NCI-H1694 (cell line): ENCODE measurements at places on chromosomes 1 and 21.
A peak's percentile ranks its signal among the peaks of the same experiment; 100 is the strongest.

- no peak for DNase-seq
Measured at GRCh38 chr1:224718470-224719053, 102.4 kb downstream of the CNIH3 start.

DNA sequence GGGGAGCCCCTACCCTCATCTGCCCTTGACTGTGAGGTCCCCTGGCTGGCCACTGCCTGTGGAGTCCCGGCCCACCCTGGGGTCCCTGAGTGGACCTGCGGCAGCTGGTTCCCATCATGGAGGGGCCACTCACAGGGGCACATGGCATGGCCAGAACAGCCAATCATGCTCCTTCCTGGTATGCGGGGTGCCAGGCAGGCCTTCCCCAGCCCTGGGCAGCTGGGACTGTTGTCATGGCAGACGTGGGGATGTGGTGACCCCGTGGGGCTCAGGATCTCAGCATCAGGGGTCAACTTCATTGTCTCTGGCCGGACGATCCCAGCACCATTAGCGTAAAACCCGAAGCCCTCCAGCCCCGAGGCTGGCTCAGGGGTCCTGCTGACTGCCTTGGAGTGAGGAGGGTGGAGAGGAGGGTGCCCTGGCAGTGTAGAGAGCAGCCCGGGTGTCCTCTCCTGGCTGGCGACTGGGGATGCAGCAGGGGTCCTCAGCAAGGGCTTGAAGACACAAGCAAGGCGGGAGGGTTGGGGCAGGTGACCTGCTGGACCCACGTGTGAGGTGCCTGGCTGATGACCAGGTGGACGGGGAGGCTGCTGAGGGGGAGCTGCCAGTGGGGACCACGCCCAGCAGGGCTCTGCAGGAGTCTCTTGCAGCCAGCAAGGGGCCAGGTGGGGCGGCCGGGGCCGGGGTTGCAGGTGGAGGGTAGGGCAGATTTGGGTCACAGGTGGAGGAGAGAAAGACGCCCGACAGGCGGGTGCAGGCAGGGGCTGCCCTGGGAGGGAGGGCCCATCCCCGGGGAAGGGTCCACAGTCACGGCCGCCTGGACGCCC lies 45.1 kb downstream of the TRIM11 start:
- DNase-seq: no peak

- no peak for DNase-seq
Measured at GRCh38 chr1:84912726-84913554, 19.9 kb upstream of the LPAR3 start.

DNA sequence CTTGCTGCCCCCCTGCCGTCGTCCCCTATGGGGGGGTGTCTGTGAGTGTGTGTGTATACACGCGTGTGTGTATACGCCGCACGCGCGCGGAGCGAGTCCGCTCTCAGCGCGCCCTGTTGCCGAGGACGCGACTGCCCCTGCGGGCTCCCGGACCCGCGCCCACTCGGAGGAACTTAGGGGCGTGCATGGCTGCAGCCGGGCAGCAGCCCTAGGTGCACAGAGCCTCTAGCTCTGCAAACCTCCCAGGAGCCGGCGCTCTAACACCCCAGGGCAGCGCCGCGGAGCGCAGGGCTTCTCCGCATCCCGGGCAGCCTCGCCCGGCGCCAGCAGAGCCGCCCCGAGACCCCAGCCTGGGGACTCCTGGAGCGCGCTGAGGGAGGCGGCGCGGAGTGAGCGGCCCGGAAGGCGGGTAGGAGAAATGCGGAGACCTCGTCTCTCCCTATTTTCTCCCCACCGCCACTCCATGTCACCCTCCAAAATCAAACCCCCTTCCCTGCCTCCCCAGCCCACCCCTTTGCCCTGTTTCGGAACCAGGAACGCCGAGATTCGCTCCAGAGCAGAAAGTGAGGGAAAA lies 574 bp downstream of the ITPKB start:
- peak; percentile 27 for DNase-seq

DNA sequence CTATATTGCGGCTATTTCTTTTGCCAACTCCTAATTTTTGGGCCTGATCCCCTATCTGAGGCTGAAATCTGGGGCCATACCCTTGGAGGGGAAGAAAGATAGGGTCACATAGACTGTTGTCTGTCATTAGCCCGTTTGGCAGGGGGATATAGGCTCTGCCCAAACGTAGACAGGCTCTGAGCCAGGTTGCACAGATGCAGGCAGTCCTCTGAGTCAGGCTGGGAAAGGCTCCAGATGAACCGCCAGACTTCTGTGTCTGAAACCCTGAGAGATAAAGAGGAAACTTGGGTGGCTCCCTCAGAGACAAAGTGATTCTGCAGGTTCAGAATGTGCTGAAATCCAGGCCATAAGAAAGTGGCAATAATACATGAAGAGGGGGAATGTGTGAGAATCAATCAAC lies 4.0 kb upstream of the CAP1 start:
- peak; percentile 77 for DNase-seq

DNA sequence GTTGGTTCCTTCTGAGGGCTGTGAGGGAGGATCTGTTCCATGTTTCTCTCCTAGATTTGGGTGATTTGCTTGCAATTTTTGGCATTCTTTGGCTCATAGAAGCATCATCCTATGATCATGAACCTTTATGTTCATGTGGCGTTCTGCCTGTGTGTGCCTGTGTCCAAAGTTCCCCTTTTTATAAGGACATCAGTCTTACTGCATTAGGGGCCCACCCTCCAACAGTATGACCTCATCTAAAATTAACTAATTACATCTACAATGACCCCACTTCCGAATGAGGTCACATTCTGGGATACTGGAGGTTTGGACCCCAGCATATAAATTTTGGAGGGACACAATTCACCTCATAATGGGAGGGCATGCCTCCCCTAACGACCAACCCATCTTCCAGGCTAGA lies 12.8 kb upstream of the CAMK1G start:
- no peak for DNase-seq

- no peak for DNase-seq
Measured at GRCh38 chr1:199269241-199269640, 630.4 kb downstream of the PTPRC start.

DNA sequence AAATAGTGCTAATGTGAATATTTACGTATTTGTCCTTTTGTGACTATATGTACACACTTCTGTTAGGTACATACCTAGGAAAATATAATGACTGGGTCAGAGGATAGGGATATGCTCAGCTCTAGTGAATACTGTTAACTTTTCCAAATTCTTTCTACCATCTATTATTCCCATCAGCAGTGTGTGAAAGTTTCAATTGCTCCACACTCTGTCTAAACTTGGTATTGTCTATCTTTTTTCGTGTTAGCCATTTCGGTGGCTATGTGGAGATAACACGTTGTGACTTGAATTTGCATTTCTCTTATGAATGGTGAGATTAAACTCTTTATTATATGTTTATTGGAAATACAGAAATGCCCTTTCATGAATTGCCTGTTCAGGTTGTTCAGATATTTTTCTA lies 22.7 kb upstream of the LELP1 start:
- no peak for DNase-seq

DNA sequence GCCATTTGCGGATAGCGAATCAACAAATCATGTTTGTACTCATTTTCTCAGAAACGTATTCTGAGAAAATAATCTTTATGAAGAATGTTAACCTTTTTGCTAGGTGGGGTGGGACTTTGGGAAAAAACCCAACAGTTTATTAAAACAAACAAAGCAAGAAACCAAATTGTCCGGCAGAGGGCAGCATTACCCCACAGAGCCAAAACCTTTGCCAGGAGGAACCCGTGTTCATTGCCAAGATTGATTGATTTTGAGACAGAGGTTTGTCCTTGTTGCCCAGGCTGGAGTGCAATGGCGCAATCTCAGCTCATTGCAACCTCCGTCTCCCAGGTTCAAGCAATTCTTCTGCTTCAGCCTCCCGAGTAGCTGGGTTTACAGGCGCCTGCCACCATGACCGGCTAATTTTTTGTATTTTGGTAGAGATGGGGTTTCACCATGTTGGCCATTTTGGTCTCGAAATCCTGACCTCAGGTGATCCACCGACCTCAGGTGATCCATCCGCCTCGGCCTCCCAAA lies 70.8 kb upstream of the RHOU start:
- DNase-seq: peak; percentile 91

GRCh38 chr1:26829184-26829911 lies 2.9 kb downstream of the ZDHHC18 start:
- DNase-seq: no peak

- peak; percentile 52 for DNase-seq
Measured at GRCh38 chr1:24199291-24199900, 12.3 kb upstream of the IFNLR1 start.

- no peak for DNase-seq
Measured at GRCh38 chr1:108057541-108057940, 92.6 kb upstream of the VAV3 start.

DNA sequence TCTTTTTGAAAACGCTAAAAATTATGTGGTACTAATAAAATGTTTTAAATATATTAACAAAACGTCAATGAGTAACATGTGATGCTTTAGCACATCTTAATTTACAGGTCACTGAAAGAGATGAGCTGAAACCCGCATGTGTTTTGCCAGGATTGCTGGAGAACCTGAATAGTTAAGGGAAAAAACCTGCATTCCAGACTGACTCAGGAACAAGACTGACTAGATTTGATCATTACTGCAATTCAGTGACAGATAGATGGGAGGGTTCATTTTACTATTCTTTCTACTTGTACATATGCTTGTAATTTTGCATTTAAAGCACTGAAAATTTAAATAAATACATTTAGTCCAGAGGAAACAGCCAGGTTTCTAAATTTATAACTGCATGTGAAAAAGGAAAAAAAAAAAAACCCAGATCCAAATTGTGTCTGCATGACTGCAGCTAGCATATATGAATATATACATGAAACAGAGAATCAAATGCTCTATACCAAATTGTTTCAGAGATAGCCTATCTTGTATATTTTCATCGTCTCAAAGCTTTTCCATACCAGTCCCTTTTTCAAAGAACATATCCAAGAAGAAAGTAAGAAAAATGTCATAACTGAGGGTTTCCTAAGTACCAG lies 71.7 kb downstream of the APP start:
- no peak for DNase-seq

DNA sequence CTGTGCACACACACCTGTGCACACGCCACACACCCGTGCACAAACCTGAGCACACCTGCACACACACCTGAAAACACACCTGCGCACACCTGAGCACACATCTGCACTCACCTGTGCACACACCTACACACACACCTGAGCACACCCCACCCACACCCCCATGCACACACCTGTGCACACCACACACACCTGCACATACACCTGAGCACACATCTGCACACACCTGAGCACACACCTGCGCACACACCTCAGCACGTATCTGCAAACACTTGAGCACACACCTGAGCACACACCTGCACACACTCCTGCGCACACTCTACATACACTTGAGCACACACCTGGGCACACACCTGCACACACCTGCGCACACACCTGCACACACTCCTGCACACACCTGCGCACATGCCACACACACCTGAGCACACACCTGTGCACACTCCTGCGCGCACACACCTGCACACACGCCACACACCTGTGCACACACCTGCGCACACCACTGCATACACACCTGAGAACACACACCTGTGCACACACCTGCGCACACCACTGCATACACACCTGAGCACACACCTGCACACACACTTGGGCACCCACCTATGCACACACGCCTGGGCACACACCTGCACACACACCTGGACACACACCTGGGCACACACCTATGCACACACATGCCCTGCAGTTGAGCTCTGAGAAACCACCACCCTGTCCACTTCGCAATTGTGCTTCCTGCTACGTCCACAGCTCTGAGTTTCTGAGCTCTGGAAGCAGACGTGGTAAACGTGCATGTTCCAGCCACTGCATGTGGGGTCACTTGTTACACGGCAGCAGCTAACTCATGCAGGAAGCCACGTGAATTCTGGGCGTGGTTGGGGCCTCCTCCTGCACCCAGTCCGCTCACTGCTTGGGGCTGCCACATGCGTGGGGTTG lies 8.0 kb upstream of the C1orf159 start:
- DNase-seq: no peak

GRCh38 chr1:185337246-185337645 lies 20.2 kb upstream of the IVNS1ABP start:
- no peak for DNase-seq

DNA sequence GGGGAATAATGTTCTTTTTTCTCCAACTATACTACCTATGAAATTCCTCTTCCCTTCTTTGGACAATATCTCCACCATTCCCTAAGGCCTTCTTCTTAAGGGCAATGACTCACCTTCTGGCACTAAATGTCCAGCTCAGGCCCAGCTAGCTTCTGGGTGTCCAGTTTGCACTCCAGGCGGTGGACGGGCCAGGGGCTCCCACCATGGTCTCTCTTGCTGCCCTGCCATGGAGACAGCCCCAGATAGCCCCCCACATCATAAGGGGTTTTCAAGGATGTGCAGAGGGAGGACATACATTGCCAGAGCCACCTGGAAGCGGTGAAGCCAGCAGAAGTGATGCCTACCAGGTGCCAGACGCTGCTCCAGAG lies 43.8 kb downstream of the C1orf198 start:
- DNase-seq: no peak

GRCh38 chr21:44295646-44296045 lies 4.2 kb upstream of the PFKL start:
- DNase-seq: no peak

DNA sequence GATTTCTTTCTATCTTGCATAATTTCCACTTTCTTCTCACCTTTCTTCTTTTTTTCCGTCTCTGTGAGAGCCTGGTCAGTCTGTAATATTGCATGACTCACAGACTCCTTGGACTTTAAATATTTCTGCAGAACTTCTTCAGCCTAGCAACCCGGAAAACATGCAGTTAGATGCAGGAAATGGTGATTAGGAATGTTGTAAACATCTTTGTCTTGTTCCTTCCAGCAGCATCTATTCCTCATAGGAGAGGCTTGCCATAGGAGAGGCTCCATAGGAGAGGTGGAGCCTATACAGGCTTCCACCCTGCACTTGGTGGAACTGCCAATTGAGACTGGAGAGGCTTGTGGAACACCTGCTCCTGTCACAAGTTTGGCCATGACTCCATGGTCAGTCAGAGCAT lies 10.0 kb downstream of the GBP5 start:
- no peak for DNase-seq

GRCh38 chr1:198901266-198901665 lies 262.4 kb downstream of the PTPRC start:
- DNase-seq: no peak

GRCh38 chr1:17662296-17662695 lies 92.8 kb upstream of the ACTL8 start:
- DNase-seq: no peak

DNA sequence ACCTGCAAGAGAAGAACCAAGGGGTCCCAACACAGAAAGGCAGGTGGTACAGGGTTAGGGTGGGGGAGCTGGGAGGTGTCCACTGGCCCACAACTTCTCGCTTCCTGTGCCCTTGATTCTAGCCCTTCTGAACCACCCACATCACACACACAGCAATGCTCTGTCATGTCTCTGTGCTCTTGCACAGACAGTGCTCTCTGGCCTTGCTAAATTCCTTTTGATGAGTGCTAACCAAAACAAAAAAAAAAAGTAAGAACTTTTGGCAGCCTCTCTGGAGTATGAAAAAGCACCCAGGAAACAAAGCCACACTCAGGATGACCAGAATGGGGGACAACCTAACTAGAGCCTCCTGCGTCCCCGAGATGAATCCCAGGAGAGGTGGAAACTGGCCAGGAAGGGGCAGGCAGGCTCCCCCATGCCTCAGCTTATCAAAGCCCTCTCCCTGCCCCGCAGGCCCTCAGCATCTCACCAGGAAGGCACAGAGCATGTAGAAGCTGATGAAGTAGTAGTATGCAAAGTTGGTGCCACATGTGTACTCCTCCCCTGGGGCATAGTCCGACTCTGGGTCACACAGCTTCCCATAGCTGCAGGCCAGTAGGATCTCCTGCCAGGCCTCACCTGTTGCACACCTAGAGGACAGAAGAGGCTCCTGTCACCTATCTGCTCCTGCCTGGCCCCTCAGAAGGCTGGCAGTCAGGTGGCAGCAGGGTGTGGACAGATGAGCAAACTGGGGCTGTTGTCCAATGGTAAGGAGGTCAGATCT lies 27.2 kb upstream of the KIF21B start:
- no peak for DNase-seq

- peak; percentile 49 for DNase-seq
Measured at GRCh38 chr1:59903141-59903754, 23.3 kb downstream of the CYP2J2 start.
